Muscle of back (tissue), 13 donors: ENCODE measurements at places on chromosomes 2 and 18. TPM values are rescaled to one million over a fixed set of nuclear protein-coding genes. Genes with fewer than 3 reads are reported as not detected.

- no peak for DNase-seq
Observed at GRCh38 chr2:98538280-98539041, 69.9 kb downstream of the COA5 start.

- peak; percentile 31 for DNase-seq
Observed at GRCh38 chr2:59019566-59020159, 778.5 kb upstream of the FANCL start.

- DNase-seq = no peak
Observed at GRCh38 chr2:190455358-190456095, 47.4 kb downstream of the MFSD6 start.

SNRPD1 gene
- polyA plus RNA-seq = 106 TPM

GRCh38 chr2:229873123-229873581, 48.7 kb downstream of the TRIP12 start:
- no peak for DNase-seq

DNA sequence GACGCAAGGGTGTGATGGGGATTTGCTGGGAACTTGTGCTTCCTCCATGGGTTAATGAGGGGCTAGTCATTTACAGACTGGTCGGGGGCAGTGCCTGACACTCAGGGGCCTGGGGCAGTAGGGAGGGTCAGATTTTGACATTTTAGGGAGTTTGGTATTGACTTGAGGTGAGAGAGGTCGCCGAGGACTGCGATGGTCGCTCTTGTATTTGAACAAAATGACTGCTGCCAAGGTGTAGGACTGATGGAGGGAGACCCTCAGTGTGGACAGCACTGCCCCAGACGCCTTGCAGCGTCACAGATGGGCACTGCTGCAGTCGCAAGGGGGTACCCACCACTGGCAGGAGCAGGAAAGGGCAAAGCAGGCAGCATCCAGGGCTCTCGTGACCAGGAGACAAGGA, 182.9 kb downstream of the RTP5 start:
- DNase-seq = no peak

DNA sequence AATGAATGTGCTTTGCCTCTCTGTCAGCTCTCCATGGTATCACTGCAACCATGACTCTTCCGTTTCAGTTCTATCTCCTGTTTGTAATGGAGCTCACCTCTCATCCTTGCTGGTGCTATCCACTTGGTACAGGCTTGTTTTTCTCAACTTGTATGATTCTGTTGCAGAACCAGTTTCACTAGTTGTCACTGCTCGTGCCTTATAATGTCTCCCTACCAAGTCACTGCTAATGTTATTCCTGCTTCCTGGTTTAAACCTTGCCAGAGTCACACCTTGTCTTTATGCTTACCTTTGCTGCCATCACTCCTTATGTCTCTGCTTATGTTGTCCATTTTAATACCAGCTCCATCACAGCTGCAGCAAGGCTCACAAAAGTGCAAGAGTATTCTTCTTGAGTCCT, 1191.0 kb upstream of the LRRTM1 start:
- DNase-seq = no peak

DNA sequence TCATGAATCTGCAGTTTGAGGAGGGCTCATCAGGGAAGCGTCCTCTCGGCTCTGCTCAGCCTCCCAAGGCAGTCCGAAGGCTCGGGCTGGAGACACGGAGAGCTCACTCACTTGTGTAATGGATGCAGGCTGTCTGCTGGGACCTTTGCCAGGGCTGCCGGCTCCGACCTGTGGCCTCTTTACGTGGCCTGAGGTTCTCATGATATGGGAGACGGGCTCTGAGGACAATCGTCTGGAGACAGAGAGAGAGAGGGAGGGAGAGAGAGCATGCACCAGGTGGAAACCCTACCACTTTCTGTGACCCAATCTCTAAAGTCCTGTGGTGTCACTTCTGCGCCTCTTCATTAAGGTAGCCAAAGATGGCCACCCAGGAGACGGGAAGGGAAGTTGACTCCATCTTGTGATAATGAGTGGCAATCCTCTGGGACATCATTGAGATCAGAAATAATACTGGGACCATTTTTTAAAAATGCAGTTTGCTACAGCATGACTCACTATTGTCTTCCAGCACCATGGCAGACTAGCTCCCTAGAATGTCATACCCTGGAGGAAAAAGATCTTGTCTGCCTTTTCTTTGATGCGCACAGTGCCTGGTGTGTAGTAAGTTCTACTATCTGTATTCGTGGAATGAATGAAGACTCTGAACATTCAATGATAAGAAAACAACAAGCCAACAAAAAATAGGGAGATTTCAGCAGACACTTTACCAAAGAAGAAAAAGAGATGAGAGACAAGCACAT, 60.2 kb downstream of the CD8B2 start:
- no peak for DNase-seq

CYTIP gene
- 0.23 TPM for polyA plus RNA-seq

DNA sequence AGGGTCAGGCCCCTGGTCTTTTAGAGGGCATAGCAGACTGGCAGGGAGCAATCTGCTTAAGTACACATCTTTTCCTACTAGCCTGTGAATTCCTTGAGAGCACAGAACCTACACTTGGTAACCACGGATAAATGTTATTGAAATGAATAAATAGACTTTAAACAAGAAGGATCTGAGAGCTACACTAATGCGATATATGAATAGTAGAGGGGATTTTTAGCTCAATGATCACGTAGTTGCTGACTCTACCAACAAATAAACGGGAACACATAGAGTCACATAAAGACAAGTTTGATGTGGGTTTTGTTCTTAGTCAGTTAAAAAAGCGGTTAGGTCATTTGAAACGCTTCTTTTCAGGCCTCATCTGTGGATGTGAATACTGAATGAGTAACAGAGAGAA, 290.3 kb upstream of the CCDC68 start:
- DNase-seq = no peak

GRCh38 chr2:102922321-102922720, 160.5 kb downstream of the TMEM182 start:
- DNase-seq = no peak

GRCh38 chr2:215868846-215869543, 144.4 kb downstream of the MREG start:
- peak; percentile 70 for DNase-seq

DNA sequence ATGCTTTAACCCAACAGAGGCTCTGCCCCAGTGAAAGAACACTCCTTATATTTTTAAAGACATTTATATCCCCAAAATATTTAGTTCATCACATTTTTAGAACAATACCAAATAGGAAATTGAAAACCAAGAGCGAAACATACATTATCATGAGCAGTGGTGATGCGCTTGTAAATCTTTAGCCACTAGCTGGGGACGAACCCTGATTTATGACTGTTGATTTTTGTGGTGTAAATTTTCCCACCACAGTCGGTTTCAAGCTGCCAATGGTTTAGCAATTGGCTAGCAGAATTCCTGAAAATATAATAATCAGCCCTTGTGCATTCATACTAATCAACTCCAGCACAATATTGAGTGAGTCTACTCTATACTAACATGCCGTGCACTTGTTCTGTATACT, 27.3 kb upstream of the EPC2 start:
- DNase-seq = no peak

DNA sequence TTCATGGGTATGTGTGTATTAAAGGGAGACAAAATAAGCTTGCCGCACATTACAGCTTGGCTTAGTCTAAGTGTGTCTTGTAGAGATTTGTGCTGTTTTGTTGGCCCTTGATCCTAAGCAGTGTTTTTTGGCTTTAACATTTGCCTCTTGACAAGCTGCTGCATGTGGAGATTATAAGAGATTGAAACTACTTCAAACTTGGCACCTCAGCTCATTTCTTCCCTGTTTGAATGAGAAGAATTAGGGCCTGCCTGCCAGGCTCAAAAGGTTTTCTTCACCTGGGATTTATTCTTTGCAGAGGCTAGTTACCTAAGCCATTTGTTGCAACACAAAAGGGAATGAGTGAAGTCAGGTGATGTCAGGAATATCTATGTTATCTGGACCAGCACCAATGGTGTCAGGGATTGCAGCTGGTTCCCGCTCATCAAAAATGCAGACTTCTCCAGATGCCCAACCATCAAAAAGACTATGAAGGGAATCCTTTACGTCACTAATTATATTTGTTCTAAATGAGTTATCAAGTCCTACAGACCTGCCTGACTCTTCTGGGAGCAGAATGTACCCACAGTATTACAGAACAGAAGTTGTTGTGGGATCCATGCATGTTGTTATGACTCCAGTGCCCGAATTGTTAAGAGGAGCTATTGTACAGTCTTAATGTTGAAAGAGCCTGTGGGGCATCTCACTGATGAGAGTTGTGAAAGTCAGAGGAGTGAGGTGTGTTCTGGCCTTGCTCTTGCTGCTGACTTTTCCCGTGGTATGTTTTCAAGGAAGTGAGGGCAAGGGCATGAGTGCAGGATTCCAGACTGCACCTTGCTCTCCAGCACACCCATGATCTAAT, 31.0 kb downstream of the ABCA12 start:
- DNase-seq = no peak

GRCh38 chr2:71849607-71850305, 297.9 kb downstream of the CYP26B1 start:
- DNase-seq = no peak

MPP4 gene
- polyA plus RNA-seq = 0.13 TPM

GRCh38 chr2:67408346-67408745, 11.2 kb downstream of the ETAA1 start:
- DNase-seq = no peak

DNA sequence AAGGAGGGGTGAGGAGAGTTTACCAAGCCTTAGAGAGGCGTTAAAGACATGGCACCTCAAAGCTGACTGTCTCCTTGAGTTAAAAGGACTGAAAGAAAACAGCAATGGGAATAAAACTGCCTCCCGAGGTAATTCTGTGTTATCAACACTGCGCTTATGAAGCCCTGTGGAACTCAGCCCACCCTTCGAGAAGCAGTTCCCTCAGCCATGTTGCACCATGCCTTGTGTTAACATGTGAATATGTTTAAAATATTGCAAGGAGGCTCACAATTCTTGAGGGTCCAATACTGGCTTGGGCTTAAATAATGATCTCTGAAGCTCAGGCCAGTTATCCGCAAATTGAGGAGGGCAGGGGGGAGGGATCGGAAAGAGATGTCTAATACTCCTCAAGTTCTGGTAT, 14.7 kb downstream of the KLF7 start:
- peak; percentile 61 for DNase-seq

DNA sequence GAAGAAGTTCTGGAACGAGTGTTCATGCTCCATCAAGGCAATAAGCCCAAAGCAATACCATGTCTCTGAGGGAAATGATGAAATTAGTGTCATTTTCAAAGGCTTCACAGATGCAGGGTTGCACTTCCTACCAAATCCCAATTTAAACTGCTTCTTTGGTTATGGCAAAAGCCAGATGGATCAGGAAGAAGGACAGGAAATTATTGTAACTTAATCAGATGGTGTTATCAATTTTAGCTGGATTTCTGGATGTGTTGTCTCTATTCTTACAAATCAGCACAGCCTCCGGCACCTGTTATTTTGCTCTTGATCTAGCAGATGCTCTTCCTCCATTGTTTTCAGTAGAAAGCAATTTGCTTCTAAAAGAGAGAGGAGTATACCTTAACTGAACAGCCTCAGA, 693.4 kb downstream of the SOCS6 start:
- no peak for DNase-seq

SIX2 gene
- polyA plus RNA-seq = 7.5 TPM

GRCh38 chr2:112579241-112579640, 5.2 kb upstream of the CHCHD5 start:
- DNase-seq = peak; percentile 60

PGAP1 gene
- 11.0 TPM for polyA plus RNA-seq

DNA sequence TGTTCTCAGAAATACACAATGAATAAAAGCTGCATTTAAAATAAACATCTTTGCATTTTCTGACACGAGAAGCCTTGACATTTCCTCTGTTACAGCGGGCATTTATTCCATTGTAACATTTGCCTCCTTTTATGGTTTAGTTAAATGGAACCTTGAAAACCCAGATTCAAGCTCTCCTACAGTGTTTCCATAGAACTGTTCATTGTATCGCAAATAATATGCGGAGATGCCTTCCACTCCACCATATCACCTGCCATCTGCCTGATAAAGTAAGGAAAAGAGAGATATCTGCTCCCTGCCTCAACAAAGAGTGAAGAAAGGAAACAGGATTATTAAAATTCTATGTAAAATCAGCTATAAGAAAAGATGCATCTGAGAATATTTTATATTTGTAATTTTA, 69.8 kb downstream of the CDH19 start:
- DNase-seq = no peak

- DNase-seq = no peak
Observed at GRCh38 chr2:134336352-134336751, 82.5 kb downstream of the MGAT5 start.

DNA sequence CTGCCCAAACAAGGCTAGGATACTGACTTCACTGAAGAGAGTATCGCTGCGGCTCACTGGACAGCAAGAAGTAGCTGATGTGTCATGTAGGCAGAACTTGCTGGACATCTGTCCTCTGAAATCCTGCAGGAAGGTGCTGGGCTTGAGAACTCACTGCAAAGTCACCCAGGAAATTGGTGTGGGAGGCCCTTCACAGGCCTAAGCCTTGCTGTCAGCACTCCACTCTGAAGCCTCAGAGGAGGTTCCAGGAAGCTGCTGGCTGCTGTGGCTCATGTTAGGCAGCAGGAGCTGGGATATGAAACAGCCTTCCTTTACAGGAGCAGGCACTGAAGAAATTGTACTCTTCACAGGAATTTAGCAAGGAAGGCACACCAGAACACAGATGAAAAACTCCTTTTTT, 88.3 kb upstream of the CCDC68 start:
- no peak for DNase-seq

DNA sequence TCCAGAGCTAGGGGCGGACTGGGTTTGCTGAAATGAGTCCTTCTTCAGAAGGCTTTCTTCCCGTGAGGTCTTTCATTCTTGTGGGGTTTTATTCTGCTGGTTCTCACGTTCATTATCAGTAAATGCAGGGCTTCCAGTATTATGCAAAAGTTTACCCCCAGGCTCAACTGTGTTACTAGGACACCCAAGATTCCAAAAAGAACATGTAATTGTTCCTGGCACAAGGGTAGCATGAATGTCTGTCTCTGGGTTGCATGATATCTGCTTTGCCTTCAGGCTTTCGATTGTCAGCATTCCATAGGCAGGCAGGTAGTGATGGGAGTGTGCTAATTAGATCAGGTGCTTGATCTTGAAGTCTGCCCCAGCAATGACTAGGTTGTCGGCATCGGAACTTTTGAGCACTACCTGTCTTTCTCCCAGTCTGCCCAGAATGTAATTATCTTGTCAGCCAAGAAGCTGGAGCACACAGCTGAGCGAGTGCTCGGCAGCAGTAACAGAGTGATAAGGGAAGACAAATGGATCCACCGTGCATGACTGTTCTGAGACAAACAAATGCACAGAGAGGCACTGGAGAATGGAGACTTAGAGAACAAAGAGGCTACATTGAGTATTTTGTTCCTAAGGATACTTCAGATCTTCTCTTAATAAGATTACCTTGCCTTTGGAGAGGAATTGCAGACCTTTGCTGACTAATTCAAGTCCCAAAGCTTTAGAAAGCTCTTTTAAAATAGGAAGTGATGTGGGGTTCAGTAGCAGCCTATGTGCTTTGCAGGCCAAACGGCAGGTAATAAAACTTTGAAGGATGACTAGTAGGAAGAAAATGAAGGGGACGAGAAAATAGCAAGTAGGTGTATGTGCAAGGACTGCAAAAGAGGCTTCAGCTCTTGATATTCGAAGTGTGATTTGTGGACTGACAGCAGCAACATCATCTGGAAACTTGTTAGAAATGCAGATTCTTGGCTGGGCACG, 41.9 kb downstream of the ITGB6 start:
- DNase-seq = peak; percentile 17

CDH2 gene
- polyA plus RNA-seq = 4.5 TPM
